ENCODE measurements at places on chromosomes 5 and 9.
A peak's percentile ranks its signal among the peaks of the same experiment; 100 is the strongest.

DNA sequence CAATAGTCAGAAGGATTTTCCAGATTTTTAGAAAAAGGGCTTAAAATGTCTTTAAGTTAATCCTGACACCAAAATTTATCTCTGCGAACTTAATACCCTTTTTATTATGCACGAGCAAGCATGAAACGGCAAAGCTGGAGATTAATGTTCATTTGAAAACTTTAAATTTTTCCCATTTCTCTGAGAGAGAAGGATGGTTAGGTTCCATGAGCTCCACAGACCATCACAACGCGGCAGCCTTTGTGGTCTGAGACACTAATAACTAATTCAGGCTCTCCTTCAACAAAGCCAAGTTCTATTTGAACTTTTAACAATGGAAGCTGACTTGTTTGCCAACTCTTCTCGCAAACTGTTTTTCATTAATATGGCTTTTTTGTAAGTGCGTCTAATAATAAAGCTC lies 94.7 kb downstream of the MYO10 start:
- no peak overlapping the region for H3K4me3 ChIP-seq
- no peaks in the 10 kb centered on the region for H3K4me1 ChIP-seq
- no peak overlapping the region for H3K27ac ChIP-seq
- no peaks in the 10 kb centered on the region for H3K27me3 ChIP-seq
- no peak for DNase-seq

GRCh38 chr5:122156724-122157325 lies 27.5 kb downstream of the ZNF474 start:
- H3K4me1 ChIP-seq, result no peaks in the 10 kb centered on the region
- no peaks in the 10 kb centered on the region for H3K36me3 ChIP-seq
- H3K4me3 ChIP-seq, result no peak overlapping the region
- no peak for DNase-seq

DNA sequence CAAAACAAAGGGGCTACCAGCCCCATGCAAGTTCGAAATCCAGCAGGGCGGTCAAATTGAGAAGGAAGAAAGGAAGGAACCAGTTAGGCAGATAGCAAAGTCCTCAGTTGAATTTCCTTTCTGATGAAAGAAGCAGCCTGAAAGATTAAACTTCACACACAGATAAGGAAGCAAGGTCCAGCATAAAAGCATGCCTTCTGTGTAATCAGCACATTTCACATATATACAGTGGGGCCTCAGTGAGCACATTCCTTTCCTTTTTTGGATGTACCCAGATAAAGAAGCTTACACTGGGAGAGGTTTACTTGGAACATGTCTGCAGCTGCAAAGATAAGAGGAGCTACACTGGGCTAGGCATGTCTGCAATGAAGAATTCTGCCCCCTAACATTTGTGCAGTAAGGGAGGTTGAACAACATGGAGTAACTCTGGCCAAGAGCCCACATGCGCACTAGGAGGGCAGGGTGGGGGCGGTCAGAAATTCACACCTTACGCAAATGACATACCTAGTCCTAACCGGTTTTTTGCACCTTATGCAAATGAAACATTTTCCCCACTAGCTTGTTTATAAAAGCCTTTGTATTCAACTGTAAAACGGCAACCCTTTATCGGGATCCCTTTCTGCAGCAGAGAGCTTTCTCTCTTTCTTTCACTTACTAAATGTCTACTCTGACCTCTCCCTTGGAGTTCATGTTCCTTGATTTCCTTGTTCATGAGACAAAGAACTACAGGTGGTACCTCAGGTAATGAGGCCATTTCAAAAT lies 149.7 kb upstream of the FBXL17 start:
- H3K27me3 ChIP-seq, result no peaks in the 10 kb centered on the region
- no peaks in the 10 kb centered on the region for H3K36me3 ChIP-seq
- H3K4me3 ChIP-seq, result no peak overlapping the region
- DNase-seq, result no peak

GRCh38 chr5:52784737-52785136 lies 3.0 kb upstream of the ITGA1 start:
- no peak overlapping the region for H3K27ac ChIP-seq
- H3K4me3 ChIP-seq, result no peak overlapping the region
- no peak for DNase-seq
- H3K27me3 ChIP-seq, result no peaks in the 10 kb centered on the region
- peaks cover 15% of the 10 kb centered on the region for H3K4me1 ChIP-seq

- peaks cover 16% of the 10 kb centered on the region for H3K36me3 ChIP-seq
- no peaks in the 10 kb centered on the region for H3K27me3 ChIP-seq
- peak; percentile 61 for DNase-seq
- H3K4me3 ChIP-seq, result peak overlapping the region; percentile 49
- H3K4me1 ChIP-seq, result no peaks in the 10 kb centered on the region
Observed at GRCh38 chr5:139847790-139848507, 52.3 kb downstream of the PSD2 start.

DNA sequence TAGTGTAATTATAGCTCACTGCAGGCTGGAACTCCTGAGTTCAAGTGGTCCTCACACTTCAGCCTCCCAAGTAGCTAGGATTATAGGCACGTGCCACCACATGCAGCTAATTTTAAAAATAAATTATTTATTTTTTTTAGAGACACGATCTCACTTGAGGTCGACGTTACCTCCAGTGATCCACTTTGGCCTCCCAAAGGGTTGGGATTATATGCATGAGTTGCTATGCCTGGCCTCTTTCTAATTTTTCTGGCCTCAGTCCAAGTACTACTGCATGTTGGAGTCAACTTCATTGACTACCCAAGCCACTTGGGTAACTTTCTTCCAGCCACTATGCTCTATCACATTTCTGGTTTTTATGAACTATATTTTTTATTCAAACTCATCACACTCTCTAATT lies 148.3 kb downstream of the EFNA5 start:
- no peak for DNase-seq
- no peaks in the 10 kb centered on the region for H3K27me3 ChIP-seq
- H3K27ac ChIP-seq, result no peak overlapping the region
- H3K4me1 ChIP-seq, result peaks cover 9% of the 10 kb centered on the region
- no peaks in the 10 kb centered on the region for H3K36me3 ChIP-seq

DNA sequence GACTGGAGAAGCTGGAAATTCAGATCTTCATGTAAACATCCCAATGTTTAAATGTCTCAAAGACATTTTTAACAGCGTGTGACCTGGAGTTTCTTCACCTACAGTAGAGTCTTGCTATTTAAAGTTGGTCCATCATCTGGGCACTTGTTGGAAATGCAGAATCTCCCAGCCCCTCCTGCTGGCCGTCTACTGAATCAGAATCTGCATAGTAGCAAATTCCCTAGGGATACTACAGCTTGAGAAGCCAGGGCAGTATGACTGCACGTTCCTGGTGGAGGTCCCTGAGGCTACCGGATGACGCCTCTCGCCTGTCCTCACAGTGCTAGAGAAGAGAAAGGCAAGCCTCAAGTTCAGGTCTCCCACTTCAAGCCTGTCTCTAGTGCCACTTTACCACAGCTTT lies 15.7 kb downstream of the SAP30L start:
- H3K36me3 ChIP-seq, result no peaks in the 10 kb centered on the region
- no peak overlapping the region for H3K27ac ChIP-seq
- H3K27me3 ChIP-seq, result no peaks in the 10 kb centered on the region
- DNase-seq, result no peak
- no peak overlapping the region for H3K4me3 ChIP-seq

DNA sequence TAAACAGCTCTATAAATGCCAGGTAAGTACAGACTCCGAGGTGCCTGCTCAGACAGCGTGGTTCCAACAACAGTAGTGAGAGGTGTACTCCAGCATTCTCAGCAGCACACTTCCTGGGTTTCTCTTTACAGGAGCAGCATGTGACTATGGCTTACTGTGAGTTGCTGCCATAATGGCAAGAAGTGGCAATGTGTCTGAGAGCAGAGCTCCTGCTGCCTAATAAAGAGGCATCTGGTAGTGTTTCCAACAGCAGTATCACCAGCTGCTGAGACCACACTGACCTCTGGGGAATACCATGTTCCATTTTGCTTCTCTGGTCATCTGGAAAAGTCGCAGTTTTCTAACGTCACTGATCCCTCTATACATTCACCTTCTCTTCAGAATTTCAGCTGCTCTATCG lies 398.2 kb downstream of the SLCO4C1 start:
- no peaks in the 10 kb centered on the region for H3K4me1 ChIP-seq
- no peaks in the 10 kb centered on the region for H3K27me3 ChIP-seq

DNA sequence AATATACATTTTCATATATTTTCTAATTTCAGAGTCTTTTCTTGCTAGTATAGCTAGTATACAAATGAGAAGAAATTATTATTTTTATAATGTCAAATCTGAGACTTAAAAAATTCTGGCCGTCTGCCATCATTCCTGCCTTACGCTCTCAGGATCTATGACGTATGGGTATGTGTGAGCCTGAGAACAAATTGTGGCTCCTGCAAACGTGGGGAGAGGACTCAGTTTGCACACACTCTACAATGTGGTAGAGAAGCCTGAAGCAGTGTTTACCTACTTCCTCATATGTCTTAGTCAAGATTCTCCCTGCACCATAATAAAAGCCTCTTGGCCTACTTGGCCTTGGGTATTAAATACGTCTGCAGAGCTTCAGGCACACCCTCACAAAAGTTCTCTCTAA lies 825.4 kb downstream of the SEMA5A start:
- DNase-seq, result no peak
- H3K36me3 ChIP-seq, result no peaks in the 10 kb centered on the region
- no peak overlapping the region for H3K27ac ChIP-seq
- H3K27me3 ChIP-seq, result no peaks in the 10 kb centered on the region
- H3K4me1 ChIP-seq, result no peaks in the 10 kb centered on the region
- no peak overlapping the region for H3K4me3 ChIP-seq

GRCh38 chr5:135246923-135247795 lies 151.9 kb downstream of the MACROH2A1 start:
- H3K4me3 ChIP-seq, result no peak overlapping the region
- DNase-seq, result no peak
- H3K27me3 ChIP-seq, result no peaks in the 10 kb centered on the region
- H3K36me3 ChIP-seq, result no peaks in the 10 kb centered on the region
- H3K4me1 ChIP-seq, result peaks cover 14% of the 10 kb centered on the region

DNA sequence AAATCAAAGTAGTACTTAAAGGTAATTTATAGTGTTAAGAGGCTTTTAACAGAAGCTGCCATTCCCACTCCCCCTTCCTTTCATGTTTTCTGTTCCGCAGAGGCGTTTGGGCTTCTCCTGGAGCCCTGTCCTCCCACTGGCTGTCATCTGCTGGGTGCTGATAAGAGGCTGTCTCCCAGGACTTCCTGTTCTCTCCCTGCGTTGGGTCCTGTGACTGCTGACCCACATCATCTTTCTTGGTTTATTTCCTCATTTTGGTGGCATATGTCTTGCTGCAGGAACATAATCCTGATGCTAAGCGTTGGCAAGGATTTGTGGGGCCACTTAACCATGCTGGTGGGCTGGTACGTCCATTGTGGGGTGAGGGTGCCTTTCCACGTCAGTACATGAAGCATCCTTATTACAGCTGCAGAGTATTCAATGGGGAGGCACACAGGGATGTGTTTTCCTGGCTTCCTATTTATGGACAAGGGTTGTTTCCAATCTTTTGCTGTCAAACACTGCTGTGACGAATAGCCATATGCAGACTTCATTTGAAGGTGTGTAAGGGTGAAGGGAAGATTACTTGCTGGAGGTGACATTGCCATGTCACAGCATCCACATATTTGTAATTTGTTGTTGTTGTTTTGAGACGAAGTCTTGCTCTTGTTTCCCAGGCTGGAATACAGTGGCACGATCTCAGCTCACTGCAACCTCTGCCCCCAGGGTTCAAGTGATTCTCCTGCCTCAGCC lies 22.3 kb upstream of the RNF130 start:
- H3K27me3 ChIP-seq, result no peaks in the 10 kb centered on the region
- peaks cover 5% of the 10 kb centered on the region for H3K4me1 ChIP-seq
- DNase-seq, result peak; percentile 35
- H3K4me3 ChIP-seq, result no peak overlapping the region
- H3K27ac ChIP-seq, result no peak overlapping the region
- no peaks in the 10 kb centered on the region for H3K36me3 ChIP-seq

DNA sequence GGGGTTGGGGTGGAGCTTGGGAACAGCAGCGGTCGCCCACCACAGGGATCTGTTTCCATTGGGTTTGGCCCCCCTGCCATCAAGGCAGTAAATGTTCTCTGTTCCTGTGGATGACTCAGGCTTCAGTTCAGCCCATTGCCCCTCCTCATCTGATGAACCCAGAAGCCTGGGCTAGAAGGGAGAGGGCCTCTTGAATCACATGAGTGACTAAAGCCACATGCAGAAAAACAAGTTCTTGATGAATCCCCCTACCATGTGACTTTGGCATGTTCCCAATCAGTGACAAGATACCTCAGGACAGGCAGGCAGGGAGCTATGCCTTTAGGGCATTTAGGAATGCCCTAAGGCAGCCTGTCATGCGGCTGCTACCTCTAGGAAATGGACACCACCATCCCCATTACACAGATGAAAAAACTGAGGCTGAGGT lies 2.5 kb downstream of the SH3PXD2B start:
- H3K27me3 ChIP-seq, result no peaks in the 10 kb centered on the region
- no peak for DNase-seq
- no peak overlapping the region for H3K4me3 ChIP-seq

DNA sequence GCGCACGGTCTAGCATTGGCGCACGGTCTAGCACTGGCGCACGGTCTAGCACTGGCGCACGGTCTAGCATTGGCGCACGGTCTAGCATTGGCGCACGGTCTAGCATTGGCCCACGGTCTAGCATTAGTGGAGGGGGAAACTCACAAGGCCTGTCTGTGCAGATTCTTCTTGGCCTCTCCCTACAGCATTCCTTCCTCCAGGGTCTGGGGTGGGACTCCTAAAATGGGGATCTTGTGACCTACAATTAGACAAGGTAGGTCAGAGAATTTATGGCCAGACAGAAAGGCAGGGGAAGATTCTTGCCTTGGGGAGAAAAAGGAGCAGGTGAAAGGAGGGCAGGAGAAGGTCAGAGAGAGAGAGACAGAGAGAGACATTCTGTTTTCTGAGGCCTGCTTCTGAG lies 5.4 kb upstream of the GBGT1 start:
- H3K27me3 ChIP-seq, result no peaks in the 10 kb centered on the region
- H3K4me1 ChIP-seq, result peaks cover 6% of the 10 kb centered on the region
- no peak overlapping the region for H3K27ac ChIP-seq

GRCh38 chr5:176875783-176876505 lies 23.2 kb downstream of the HK3 start:
- peaks cover 26% of the 10 kb centered on the region for H3K27me3 ChIP-seq
- H3K27ac ChIP-seq, result no peak overlapping the region
- no peak overlapping the region for H3K4me3 ChIP-seq

DNA sequence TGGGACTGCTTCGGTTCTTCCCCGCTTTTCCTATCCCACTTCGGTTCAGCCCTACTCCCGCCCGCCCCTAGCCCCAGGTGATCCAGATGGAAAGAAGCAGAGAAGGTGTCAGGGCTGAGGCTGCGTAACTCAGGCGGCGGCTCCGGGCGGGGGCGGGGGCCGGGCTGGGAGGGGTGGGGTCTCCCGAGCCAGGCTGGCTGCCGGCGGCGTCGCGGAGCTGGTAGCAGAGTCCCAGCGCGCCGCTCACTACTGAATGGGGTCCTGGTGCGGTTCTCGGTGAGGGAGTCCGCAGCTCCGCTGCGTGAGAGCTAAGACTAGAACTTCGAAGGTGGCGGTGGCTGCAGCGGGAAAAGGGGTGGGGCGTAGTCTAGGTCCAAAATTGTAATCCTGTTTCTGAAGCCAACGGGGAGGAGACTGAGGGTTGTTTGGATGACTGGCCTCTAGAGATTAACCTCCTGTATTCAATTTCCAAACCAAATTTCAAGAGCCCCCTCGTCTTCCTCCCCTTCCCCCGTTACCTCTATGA lies 1.4 kb downstream of the PRR16 start:
- H3K4me1 ChIP-seq, result peaks cover 18% of the 10 kb centered on the region
- peak overlapping the region; percentile 78 for H3K4me3 ChIP-seq
- H3K36me3 ChIP-seq, result no peaks in the 10 kb centered on the region
- DNase-seq, result peak; percentile 61
- H3K27me3 ChIP-seq, result no peaks in the 10 kb centered on the region
- H3K27ac ChIP-seq, result peak overlapping the region; percentile 80
